ENCODE measurements at places on chromosomes 13 and 19. TPM values are rescaled to one million over a fixed set of nuclear protein-coding genes. Genes with fewer than 3 reads are reported as not detected.

Gene SLC25A41
- total RNA-seq: 0.60 TPM

GRCh38 chr19:51387924-51388389 is at the start of gene LIM2:
TSS of gene LIM2 (minus strand) at chr19:51387974. CDS start at chr19:51387443, 531 bp downstream.
- no peaks in the 10 kb centered on the region for H3K27me3 ChIP-seq
- no peaks in the 10 kb centered on the region for H3K36me3 ChIP-seq
- H3K4me3 ChIP-seq: no peak within 1 kb of the TSS

Gene F7
- 83.6 TPM for total RNA-seq

DNA sequence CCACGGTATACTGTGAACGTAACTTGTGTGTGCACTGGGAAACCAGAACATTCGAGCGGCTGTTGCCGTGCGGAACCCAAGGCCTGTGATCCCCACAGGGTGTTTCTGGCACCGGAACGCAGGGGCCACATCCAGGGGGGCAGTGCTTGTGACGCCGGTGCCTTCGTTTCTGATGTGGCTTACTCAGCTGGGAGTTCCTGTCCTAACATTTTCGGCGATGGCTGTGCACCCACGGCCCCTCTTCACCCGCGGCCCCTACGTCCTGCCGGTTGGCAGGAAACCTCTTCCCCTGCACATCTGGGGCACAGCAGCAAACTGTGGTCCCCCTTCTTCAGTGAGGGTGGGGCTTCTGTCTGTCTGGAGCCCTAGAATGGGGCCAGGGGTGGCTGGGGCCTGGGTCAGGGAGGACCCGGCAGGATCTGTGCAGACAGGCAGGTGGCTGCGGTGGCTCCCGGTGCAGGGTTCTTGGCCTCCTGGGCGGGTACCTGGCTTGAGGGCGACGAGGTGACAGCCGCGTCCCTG is 26.2 kb downstream of the CSNK1G2 start:
- H3K27ac ChIP-seq: no peak overlapping the region
- no peaks in the 10 kb centered on the region for H3K36me3 ChIP-seq
- H3K4me3 ChIP-seq: no peak overlapping the region
- H3K4me1 ChIP-seq: no peaks in the 10 kb centered on the region
- no peaks in the 10 kb centered on the region for H3K27me3 ChIP-seq

DNA sequence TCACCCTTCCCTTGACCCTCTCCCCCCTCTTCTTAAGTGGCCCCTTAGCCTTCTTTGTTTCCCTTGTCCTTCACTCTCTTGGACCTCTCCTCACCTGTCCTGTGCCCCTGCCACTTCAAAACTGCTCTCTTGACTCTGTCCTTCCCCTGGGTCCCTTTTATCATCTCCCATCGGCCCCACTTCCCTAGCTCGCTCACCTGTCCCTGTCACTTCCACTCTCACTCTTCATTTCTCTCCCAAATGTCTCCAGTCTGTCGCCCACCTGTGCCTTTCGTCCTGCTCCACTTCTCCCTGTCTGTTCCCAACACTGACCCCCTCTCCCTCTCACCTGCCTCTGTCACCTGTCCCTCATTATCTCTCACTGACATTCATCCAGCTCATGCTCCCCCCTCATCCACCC is 699 bp downstream of the IFNL1 start:
- H3K4me3 ChIP-seq: no peak overlapping the region
- H3K27ac ChIP-seq: no peak overlapping the region
- H3K27me3 ChIP-seq: no peaks in the 10 kb centered on the region
- no peaks in the 10 kb centered on the region for H3K4me1 ChIP-seq
- H3K36me3 ChIP-seq: no peaks in the 10 kb centered on the region

Gene GNG8
- not detected for total RNA-seq

DNA sequence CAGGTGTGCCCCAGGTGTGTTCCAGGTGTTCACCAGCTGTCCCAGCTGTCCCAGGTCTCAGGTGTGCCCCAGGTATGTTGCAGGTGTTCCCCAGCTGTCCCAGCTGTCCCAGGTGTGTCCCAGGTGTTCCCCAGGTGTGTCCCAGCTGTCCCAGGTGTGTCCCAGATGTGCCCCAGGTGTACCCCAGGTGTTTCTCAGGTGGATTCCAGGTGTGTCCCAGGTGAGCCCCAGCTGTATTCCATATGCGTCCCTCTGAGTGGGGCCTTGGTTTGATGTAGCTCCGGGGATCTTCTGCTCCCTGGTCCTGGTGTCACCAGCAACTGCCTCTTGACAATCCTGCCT is 719 bp upstream of the GRK1 start:
- no peak overlapping the region for H3K27ac ChIP-seq
- no peak for DNase-seq
- H3K4me3 ChIP-seq: no peak overlapping the region
- no peaks in the 10 kb centered on the region for H3K27me3 ChIP-seq
- no peaks in the 10 kb centered on the region for H3K4me1 ChIP-seq

GRCh38 chr19:50857366-50857765 is 2.7 kb downstream of the KLK3 start:
- no peaks in the 10 kb centered on the region for H3K36me3 ChIP-seq
- no peaks in the 10 kb centered on the region for H3K27me3 ChIP-seq
- no peak overlapping the region for H3K4me3 ChIP-seq
- no peak for DNase-seq
- H3K27ac ChIP-seq: no peak overlapping the region
- H3K4me1 ChIP-seq: no peaks in the 10 kb centered on the region

- H3K4me3 ChIP-seq: no peak overlapping the region
- no peaks in the 10 kb centered on the region for H3K27me3 ChIP-seq
- no peaks in the 10 kb centered on the region for H3K36me3 ChIP-seq
- no peak for DNase-seq
- no peaks in the 10 kb centered on the region for H3K4me1 ChIP-seq
These were observed 52.7 kb upstream of the MCF2L start for GRCh38 chr13:112916296-112916695.

- peaks cover 70% of the 10 kb centered on the region for H3K36me3 ChIP-seq
- no peaks in the 10 kb centered on the region for H3K27me3 ChIP-seq
- no peak for DNase-seq
- no peak overlapping the region for H3K4me3 ChIP-seq
- H3K4me1 ChIP-seq: peaks cover 3% of the 10 kb centered on the region
- H3K27ac ChIP-seq: no peak overlapping the region
These were observed 21.9 kb upstream of the NDUFS7 start for GRCh38 chr19:1361601-1362386.

Gene PDCD2L
- 4.0 TPM for total RNA-seq

DNA sequence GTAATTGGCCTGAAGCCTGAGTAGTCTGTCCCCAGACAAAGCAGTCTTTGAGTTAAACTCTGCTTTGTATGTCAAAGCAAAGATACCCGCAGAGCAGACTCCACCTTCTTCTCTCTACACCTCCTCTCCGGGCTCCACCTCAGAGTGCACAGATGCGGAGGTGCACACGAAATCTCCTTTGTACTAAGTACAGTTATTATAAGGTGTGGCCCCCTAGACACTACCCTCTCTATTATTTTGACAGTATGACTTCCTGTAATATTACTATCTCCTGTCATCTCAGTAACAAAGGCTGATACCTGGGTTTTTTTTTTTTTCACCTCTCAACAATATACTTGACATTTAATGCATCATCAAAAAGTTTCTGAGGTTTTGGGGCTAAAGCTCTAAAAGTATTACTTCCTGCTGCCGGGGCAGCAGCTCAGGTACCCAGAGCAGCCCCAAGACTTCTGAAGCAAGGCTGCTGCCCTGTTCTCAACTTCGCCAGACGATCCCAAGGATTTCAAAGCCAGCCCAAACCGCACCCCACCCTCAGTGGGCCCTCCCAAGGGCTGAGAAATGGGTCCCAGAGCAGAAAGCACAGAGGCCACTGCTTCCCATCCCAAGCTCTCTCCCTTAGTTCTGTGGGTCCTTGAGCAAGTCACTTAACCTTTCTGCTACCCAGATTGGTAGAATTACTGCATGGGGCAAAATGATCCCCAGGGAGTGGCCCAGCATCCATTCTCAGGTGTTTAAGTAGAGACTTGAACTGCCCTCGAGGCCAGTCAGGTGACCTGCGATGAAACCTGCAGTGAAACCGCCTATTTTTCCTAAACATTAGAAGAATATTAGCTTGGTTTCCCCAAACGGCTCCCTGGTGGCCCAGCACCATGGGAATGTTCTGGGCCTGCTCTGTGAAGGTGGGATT is 180.6 kb downstream of the FOXO1 start:
- no peak overlapping the region for H3K27ac ChIP-seq
- H3K4me1 ChIP-seq: no peaks in the 10 kb centered on the region
- no peaks in the 10 kb centered on the region for H3K27me3 ChIP-seq
- H3K4me3 ChIP-seq: no peak overlapping the region
- DNase-seq: no peak

Gene CLEC11A
- 3.3 TPM for total RNA-seq

Gene ZNF536
- total RNA-seq: not detected

DNA sequence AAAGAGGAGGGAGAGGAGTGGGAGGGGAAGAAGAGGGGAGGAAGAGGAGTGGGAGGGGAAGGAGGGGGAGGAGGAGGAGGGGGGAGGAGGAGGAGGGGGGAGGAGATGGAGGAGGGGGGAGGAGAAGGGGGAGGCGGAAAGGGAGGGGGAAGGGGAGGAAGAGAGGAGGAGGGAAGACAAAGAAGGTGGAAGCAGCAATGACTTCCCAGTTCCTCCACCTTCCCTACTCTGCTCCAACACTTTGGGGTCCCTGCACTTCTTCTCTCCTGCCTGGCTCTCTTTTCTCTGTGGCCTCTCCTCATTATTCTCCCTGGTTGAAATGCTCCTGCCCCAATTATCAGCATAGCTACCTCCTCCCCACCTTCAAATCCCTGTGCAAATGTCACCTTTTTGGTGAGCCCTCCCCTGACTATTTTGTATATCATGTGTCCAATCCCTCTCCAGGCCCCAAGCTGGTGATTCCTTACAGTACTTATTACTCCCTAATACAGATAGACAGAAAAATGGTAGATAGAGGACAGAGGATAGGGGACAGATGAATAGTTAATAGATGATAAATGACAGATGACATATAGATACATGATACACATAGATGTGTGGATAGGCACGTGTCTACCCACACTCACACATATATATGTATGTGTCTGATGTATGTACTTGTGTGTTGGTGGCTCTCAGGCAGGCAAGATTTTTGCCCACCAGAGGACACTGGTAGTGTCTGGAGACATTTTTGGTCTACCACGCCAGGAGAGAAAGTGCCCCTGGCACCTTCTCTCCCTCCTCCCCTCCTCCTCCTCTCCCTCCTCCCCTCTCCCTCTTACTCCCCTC is 25.2 kb downstream of the NLRP9 start:
- no peaks in the 10 kb centered on the region for H3K36me3 ChIP-seq
- no peaks in the 10 kb centered on the region for H3K4me1 ChIP-seq
- no peak overlapping the region for H3K4me3 ChIP-seq
- DNase-seq: no peak

DNA sequence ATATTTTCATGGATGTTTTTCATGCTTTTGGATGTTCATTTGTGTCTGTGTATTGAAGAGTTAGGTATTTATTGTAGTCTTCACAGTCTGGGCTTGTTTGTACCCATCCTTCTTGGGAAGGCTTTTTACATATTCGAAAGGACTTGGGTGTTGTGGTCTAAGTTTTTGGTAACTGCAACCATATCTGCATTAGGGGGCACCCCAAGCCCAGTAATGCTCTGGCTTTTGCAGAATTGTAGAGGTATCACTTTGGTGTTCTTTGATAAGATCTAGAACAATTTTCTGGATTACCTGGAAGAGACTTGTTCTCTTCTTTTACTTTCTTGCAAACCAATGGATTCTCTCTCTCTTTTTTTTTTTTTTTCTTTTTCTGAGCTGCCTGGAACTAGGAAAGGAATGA is 581.3 kb downstream of the DACH1 start:
- no peak overlapping the region for H3K27ac ChIP-seq
- DNase-seq: no peak
- H3K27me3 ChIP-seq: no peaks in the 10 kb centered on the region
- no peak overlapping the region for H3K4me3 ChIP-seq
- no peaks in the 10 kb centered on the region for H3K36me3 ChIP-seq

- no peak overlapping the region for H3K27ac ChIP-seq
- no peaks in the 10 kb centered on the region for H3K27me3 ChIP-seq
- H3K4me3 ChIP-seq: no peak overlapping the region
- H3K4me1 ChIP-seq: no peaks in the 10 kb centered on the region
These were observed 86.9 kb downstream of the CRYL1 start for GRCh38 chr13:20438801-20439200.

DNA sequence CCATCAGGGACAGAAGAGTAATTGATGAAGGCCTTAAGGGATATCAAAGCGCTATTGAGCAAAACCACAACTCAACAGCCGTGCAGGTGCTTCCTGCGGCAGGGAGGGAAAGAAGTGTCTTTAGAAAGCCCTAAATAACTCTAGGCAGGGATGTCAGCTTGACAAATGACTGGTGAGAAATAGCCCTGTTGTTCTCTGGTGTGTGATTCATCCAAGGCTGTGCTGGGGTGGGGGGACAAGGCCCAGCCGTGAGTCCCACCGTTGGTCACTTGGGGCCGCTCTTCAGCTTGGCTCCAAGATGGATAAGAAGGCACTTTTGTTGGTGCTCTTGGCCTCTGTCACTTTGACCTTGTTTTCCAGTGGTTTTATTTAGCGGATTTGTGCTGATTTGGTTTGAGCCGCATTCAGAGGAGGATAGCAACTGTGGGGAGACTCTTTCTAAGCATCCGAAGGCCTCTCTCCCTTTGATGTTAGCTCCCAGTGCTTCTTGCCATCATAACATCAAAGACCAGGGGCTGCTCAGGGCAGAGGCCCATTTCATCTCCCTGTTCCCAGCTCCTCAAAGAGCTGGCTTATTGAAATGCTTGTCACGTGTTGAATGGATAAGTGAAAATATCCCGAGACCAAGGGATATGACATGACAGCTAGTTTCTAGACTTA is 130.3 kb upstream of the SERP2 start:
- DNase-seq: no peak
- no peaks in the 10 kb centered on the region for H3K4me1 ChIP-seq
- H3K27me3 ChIP-seq: no peaks in the 10 kb centered on the region
- no peak overlapping the region for H3K4me3 ChIP-seq

DNA sequence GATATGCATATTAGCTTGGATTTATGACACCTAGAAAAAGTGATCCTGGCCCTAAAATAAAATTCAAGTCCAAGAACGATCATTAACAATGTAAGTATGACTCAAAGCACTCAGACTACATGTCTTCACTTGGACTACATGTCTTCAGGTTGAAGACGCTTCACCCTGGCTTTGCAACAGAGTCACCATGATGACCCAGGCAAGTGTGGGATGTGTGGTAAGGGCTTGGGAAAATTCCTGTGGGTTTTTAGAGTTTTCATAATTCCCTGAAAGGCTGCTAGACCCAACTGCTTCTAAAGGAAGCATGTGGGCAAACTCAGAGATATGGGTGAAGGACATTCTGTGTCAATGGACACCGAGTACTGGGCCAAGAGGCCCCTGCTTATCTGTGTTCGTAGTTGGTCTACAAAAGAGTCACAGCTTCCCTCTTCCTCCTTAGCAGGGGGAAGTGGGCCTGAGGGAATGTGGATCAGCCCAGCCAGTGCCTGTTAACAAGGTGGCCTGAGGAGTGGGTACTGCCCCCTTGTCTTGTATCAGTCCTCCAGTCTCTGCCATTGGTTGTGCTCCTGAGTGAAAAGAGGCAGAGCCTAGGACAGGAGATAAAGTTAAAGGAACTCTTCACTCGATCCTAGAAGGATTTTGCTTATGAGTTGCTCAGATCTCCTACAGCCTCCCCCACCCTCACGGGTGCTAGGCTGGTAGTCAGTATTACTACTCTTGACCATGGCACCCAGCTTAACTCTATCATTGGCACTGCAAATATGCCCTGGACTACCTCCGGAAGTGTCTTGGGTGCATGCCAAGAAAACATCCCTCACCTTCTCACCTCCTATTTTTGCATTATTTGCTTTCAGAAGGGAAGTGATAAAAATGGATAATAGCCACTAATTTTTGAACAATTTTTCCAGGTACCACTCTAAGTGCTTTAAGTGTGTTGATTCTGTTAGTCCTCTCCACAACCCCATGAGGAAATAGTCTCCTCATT is 406.3 kb downstream of the COG6 start:
- no peaks in the 10 kb centered on the region for H3K27me3 ChIP-seq
- no peak overlapping the region for H3K27ac ChIP-seq
- no peaks in the 10 kb centered on the region for H3K36me3 ChIP-seq
- H3K4me1 ChIP-seq: no peaks in the 10 kb centered on the region
- DNase-seq: no peak
- H3K4me3 ChIP-seq: no peak overlapping the region

Measured in right lobe of liver (tissue), 6 donors.